H1 (cell line): ENCODE measurements at places on chromosomes 1 and 21.

DNA sequence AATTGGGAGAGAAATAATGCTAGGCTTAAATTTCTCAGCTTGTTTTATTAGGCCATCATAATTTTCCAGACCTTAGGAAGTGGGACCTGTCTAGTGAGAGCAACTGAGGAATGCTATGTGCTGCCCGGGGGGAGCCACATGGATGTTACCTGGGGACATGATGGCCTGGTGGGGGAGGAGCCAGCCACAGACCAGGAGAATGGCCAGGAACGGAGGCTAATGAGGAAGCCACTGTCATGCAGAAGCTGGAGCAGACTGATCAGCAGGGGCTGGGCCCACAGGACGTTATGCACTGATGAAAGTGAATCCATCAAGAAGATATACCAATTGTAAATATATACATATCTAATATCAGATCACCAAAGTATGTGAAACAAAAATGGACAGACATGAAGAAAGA lies 4.6 kb upstream of the KRTAP10-1 start:
- DNase-seq: no peak

DNA sequence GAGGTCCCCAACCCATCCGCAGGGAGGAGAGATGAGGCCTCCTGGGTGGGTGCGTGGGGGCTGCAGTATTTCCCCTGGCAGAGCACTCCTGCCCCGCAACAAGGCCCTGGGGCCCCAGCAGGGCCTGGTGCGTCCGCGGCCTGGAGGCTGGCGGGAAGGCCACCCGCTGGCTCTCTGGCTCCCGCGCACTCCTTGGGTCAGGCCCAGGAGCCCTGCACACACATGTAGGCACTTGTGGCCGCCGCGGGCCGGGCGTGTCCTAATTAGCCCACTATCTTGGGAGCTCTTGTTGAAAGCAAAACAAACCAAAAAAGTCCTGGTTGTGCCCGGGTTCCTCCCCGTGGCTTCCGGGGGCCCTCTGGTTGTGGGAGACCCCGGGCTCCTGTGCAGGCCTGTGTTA lies 49.7 kb upstream of the CCDC27 start:
- DNase-seq: no peak

DNA sequence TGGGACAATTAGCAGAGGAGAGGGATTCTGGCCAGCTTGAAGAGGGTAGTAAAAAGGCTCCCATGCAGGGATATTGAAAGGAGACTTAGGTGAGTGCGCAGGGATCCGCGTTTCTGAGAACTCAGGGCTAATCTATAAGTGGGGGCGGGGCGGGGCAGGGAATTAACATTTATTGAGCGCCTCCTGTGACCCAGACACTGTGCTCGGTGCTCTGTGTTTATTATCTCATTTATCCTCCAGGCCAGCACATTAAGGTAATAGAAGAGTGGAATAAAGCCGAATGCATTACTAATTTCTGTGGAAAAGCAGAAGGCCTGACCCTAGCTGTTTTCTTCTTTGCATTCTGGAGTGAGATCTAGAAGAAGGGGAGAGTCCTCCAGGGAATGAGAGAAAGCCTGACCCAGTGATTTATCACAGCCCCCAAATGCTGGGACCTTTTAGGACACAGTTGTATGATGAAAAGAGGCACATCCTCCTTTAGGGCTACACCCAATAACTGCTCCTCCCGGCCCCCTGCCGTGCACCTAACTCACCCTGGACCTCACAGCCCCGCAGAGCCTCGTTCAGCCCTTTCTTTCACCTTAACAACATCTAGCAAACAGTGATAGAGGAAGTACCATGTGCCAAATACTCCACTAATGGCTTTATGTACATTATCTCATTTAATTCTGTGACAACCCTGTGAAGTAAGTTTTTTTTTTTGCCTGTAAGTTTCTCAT lies 317.6 kb downstream of the PBX1 start:
- no peak for DNase-seq

DNA sequence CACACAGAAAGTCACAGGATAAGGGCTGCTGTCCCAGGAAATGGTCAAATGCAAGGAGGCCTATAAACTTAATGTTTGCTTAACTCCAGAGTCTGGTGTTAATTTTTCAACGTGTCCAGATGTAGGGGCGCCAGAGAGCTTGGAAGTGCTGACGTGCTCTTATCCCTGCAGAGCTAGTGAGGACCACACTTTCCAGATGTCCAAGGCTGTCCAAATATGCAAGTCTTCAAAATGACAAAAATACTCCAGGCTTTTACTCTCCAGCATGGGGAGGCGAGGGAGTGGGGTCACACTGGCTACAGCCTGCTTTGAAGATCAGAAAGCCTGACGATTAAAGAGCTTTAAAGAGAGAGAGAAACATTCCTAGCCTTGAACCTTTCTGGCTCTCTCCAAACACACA lies 57.6 kb downstream of the ABCA4 start:
- DNase-seq: no peak

DNA sequence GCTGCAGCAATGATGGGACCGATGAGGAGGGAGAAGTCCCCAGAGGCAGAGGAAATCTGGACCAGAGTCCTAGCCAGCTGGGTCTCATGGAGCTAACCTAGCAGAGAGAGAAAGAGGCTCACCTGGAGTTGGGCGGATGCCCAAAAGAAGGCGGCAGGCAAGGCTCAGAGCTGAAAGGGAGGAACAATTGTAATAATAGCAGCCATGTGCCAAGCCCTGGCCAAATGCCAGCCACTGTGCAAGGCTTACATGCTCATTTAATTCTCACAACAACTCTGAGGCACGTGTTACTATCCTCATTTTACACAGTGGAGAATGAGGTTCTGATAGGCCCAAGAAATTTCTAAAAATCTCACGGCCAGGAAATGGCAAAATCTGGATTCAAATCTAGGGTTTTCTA lies 50.0 kb upstream of the ZNF648 start:
- DNase-seq: peak; percentile 27
